Pancreas (tissue), 10 donors: ENCODE measurements at places on chromosomes 2 and 18.

DNA sequence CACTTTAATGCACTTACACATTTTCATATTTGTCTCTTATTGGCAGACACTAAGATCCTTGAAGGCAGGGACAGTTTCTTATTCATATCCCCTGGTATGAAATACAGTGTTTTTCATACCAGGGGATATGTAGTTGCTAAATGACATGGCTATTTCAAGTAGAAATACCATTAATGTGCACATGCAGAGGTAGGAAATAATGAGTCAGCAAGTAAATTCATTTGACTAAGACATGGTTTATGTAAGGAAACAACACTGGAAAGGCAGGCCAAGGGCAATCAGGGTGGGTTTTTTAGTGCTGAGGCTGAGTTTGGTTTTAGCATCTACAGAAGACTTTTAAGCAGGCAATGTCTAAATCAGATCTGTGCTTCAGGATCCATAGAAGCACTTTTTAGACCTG, 155.9 kb downstream of the WDPCP start:
- no peak for DNase-seq

- no peak for DNase-seq
Observed at GRCh38 chr2:96961210-96961950, 25.0 kb downstream of the FAM178B start.

DNA sequence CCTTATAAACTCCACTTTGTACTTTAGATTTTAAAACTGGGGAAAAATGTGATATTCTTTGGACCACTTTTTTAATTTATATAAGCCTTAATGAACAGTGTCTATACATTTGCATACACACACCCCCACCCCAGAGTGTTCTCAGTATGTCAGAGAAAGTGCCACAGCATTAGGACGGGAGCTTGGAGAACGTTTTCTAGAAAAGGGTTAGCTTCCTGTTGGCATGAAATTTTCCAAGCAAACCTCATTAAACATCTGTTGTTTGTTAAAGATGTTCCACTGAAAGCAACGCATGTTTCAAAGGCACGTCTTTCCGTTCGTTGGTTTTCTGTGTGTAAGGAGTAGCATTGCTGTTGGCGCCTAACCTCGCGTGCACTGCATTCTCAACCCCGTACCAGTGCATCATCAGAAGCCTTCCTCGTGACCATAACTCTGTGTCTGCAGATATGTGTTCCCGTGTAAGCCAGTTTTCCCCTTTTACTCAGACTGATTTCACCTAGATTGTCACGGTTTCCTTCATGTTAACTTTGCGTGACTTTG, 228.5 kb downstream of the ALPK2 start:
- no peak for DNase-seq

DNA sequence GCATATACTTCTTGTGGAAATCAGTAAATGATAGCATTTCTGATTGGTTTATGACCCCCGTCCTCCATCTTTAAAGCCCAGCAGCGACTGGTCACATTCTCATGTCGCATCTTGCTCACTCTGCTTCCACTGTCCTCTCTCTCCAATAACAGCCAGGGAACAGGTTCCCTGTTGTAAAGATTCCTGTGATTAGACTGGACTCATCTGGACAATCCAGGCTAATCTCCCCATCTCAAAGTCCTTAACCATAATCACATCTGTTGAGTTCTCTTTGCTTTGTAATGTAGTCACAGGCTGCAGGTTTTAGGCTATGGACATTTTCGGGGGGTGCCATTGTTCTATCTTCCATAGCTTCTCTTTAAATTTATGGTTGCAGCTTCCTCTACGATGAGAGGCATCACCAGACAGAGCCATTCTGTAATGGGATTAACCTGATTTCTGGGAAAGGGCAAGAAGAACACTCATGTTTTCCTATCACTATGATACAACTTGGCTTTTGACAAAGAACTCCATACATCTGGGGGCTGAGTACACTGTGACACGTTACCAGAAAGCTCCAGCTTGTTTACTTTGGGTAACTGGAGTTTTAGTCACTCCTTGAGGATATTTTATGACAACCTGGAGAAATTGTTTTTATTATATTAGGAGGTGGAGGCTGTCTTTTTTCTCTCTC, 159.0 kb downstream of the NYAP2 start:
- no peak for DNase-seq

GRCh38 chr18:35619464-35619863, 37.9 kb downstream of the GALNT1 start:
- no peak for DNase-seq

DNA sequence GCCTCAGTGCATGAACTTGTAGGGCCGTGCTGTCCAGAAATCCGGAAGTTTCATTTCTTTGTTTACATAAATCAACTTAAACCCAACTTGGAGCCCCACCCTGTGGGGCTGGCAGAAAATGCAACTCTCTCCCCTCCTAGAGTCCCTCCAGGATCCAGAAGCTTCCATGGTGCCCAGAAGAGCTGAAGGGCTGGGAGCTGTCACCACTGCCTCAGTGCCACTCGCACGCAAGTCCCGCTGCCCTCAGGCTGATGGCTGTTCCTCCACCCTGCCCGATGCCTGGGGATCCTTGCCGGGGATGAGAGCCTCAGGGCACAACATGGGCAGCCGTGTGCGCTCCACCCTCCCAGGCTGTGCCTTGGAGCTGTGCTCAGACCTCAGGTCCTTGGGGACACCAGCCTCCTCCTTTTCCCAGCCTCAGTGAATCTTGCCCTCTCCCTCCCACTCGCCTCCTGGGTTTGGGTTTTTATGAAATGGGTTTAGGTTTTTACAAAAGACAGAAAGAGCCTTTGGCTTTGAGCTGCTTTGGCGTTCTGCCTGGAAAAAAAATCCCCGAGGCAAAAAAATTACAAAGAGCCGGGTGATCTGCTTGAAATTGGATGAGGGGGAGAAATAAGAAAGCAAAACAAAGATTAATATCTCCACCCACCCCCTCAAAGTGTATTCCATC, 155.2 kb downstream of the TWIST2 start:
- DNase-seq, result no peak

DNA sequence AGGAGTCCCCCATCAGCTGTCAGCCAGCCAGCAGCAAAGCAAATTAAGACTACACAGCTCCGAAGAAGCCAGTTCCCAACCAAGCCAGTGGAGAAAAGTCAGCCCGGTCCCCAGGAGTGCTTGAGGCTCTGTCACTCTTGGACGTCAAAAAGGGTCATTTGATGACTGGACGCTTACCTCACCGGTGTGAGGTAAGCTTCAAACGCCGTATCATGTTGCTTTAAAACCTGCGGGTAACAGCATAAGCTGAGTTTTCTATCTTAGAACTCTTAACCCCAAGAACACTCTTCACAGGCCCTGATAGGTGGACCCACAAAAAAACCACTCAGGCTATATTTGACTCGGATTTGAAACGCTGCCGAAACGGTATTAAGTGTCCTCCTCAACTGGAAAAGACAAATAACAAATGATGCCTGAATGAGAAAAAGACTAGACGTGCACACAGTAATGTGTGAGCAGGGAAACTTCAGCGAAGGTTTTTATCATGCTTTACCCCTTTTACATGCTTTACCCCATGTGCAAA, 682 bp upstream of the LNPK start:
- DNase-seq, result no peak
